IMR-90 (cell line): ENCODE measurements at places on chromosomes 2 and 18. TPM values are rescaled to one million over a fixed set of nuclear protein-coding genes. Genes with fewer than 3 reads are reported as not detected.

DNA sequence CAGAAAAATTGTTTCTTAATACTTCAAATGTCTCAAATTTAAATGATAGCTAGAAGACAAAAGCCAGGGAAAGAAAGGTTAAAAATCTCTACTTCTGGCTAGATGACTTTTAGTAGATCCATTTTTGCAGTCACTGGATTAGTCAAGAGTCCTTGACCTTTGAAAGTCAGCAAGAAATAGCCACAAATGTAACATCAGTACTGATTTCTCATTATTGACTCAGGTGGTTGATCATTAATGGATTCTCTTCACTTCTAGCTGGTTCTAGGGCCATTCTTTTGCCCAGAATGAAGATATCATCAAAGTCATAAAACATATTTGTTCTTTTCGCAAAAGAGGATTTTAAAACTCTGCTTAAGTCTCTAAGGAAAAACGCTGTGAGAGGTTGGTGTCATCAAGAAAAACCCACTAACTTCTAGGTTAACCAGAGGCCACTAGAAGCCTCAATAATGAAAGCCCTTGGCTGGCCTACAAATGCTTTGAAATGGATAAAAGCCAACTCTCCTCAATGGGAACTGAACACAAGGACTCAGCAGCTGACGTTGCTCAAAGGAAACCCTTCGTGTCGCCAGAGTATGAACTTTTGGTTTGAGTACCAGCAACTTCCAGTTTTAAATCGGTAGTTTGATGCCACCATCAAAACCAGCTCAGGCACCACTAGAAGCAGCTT lies 66.3 kb downstream of the IRS1 start:
- no peak for DNase-seq

- no peak for DNase-seq
These were observed 171.1 kb downstream of the ZFP36L2 start for GRCh38 chr2:43055086-43055912.

DNA sequence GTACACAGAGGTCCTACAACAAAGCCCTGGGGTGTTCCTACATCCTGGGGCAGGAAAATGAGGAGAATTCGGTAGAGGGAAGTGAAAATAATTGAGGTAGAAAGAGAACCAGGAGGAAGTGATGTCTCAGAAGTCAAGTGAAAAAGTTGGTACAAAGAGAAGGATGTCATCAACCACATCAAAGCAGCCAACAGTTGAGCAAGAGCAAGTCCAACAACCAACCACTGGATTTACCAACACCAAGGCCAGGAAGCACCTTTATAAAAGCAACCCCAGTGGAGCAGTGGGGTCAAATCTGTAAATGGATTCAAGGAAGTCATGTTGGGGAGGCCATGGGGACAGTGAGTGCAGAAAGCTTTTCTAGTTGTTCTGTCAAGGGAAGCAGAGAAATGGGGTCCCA lies 360.4 kb downstream of the ZNF516 start:
- DNase-seq = no peak

The GKN2 gene
- not detected in 2 replicates for total RNA-seq

DNA sequence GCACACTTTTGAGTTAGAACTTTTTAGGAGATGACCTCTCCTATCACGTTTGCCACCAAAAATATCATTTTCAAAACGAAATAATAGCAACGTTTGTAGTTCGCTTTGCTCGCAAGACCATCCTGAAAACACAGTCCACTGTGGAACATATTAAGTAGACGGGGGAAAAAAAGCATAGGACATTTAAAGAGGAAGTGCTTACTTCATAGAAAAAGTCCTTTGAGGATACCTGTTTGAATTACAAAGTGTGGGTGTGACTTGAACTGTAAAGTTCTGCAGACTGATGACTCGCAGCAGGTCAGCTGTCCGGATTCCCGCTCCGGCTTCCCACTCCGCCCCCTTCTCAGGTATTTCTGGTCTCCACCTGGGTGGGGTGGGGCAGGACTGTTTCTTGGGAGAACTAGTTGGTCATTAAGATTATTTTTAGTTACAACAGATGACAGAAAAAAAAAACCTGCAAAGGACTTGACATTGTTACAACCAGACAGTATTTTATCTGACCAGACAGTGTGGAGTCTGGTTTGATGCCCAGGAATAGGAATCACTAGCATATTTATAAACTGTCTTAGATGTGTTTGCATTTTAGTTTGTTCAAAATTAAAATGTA lies 13.3 kb downstream of the CNOT11 start:
- no peak for DNase-seq

DNA sequence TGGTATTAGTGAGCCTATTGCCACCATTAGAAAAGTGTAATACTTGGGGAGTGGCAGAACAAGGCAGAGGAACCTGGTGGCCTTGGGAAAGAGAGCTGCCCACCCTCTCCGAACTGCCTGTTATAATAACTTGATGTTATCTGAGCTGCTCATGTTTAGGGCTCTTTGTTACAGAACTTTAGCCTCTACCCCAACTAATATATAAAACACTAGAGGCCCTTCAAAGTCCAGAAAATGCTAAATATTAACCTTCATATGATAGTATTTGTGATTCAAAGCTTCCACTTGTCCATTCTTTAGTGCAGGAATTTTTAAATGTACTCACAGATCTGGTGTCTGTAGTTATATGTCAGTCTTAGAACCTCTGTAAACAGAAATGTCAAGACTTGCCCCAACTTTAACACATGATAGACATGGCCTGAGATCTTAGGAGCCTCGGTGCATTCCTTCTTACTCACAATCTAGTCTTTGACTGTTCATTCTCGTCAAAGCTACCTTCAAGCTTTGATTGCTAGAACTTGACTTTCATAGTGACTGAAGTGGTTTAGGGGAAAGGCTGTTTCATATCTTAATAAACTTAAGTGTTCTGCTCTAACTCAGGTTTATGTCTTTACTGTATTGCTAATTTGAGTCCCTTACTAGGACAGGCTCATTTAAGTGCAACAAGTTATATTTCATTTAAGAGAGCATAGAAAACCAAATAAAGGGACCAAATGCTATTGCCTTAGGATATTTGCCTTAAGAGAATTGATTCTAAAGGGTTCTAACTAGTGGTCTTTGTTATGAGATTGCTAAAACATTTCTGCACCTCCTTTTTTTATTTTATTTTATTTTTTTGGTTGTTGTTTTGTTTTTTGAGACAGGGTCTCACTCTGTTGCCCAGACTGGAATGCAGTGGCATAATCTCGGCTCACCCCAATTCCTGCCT lies 41.6 kb downstream of the DDX1 start:
- DNase-seq = no peak

GRCh38 chr2:105443617-105444598 lies 45.1 kb upstream of the FHL2 start:
- peak; percentile 50 for DNase-seq

- peak; percentile 22 for DNase-seq
These were observed 44.3 kb upstream of the CABYR start for GRCh38 chr18:24094561-24094960.

The AKAIN1 gene
- not detected in 2 replicates for total RNA-seq

DNA sequence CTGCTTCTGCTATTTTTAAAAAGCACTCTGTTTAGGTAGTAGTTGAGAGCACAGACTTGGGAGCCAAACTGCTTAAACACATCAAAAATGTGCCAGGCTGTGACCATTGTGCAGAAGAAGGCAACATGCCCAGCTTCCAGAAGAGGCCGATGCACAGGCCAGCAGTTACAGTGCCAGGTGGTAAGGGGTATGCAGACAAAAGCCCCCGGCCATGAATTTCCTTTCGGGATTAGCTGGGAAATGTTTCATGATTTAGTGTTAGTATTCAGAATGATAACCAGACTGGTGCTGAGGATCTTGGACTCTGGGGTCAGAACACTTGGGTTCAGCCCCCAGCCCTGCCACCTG lies 40.0 kb upstream of the ATG16L1 start:
- DNase-seq = no peak

DNA sequence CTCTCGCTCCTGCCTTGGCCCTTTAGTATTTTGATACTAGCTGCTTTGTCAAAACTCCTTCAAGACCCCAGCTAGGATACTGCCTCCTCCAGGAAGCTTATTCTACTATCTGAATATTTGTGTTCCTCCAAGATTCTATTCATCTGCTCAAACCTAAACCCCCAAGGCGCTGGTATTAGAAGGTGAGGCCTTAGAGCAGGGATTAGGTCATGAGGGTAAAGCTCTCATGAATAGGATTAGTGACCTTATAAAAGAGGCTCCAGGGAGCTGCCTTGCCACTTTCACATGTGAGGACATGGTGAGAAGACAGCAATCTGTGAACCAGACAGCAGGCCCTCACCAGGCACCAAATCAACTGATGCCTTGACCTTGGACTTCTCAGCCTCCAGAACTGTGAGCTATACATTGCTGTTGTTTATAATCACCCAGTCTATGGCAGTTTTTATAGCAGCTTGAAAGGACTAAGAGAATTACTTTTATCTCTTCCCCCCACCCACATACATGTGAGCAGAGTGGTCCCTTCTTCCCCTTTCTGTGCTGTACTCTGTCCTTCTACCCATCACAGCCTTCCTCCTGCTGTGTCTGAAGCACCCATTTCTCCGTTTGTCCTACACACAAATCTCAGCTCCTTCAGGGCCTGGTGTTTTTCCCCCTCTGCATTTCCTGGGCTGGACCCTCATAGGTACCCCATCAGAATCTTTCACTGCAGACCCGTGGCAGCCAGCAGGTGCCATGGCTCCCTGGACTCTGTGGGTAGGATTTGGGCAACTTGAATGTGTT lies 54.5 kb downstream of the HS1BP3 start:
- no peak for DNase-seq

- no peak for DNase-seq
These were observed 67.8 kb downstream of the EML4 start for GRCh38 chr2:42236911-42237310.

GRCh38 chr2:224927646-224928173 lies 114.6 kb downstream of the DOCK10 start:
- peak; percentile 89 for DNase-seq

DNA sequence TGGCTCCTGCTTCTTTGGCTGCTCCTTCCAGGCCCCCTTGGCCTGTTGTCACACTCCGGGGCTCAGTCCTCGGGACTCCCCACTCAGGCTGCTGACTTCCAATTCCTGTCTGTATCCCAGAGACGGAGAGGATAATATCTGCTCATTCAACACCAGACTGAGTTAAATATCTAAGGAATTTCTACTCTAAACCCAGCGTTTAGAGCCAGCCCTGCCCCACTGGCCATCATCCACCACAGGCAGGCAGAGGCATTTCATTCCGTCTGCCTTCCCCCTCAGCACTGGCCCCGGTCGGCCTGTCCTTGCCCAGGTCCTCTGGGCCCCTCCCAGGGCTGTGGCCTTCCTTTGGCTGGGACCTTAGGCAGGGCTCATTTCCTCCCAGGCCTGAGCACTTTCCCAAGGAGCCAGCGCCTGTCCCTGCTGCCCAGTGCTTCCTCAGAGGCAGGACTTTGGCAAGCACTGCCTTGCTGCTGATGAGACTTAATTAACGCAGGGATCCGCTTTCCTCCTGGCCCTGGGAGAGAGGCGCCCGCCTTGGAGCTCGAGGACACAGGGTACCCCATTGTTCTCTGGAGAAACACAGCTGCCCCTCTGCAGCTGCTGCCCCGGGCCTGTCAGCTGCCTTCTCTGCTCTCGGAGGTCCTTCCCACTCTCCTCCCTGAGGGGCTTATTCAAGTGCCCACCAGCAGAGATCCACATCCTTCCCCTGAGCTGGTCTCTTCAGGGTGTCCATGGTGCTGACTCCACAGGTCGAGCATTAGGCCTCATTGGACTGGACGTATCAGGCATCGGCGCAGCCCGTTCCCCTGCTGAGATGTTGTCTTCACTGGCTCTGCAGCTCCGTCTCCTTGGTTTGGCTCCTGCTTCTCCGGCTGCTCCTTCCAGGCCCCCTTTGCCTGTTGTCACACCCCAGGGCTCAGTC lies 42.8 kb downstream of the ATOH8 start:
- DNase-seq = no peak

GRCh38 chr18:62384068-62384467 lies 59.0 kb downstream of the TNFRSF11A start:
- no peak for DNase-seq

- DNase-seq = no peak
These were observed 616.1 kb upstream of the LRATD1 start for GRCh38 chr2:14016289-14016955.

GRCh38 chr2:48414980-48415835 lies 114.7 kb upstream of the STON1 start:
- DNase-seq = no peak

The TDRD15 gene
- not detected in 2 replicates for total RNA-seq

GRCh38 chr2:168913495-168913894 lies 12.4 kb downstream of the G6PC2 start:
- no peak for DNase-seq

The PLB1 gene
- total RNA-seq = 0.90 and 1.4 TPM in 2 replicates

DNA sequence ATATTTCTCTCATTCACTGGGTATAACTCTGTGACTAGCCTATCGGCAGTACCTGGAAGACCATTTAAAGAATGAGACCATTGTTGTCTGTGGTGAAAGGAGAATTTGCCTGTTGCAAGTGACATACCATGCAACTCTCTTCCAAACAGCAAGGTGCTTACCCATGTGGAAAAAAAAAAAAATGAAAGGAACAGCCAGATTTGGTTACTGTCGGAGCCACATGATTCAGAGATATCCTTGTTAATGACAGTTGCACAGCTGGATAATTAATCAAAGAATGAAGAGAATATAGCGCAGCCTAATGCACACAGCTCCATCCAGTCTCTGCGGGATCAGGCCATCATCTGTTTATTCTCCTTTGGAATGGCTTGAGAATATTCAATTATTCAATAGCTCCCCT lies 141.8 kb downstream of the HRH4 start:
- DNase-seq = no peak

GRCh38 chr2:187654535-187654934 lies 100.3 kb upstream of the TFPI start:
- no peak for DNase-seq

The CFC1 gene
- not detected in 2 replicates for total RNA-seq

DNA sequence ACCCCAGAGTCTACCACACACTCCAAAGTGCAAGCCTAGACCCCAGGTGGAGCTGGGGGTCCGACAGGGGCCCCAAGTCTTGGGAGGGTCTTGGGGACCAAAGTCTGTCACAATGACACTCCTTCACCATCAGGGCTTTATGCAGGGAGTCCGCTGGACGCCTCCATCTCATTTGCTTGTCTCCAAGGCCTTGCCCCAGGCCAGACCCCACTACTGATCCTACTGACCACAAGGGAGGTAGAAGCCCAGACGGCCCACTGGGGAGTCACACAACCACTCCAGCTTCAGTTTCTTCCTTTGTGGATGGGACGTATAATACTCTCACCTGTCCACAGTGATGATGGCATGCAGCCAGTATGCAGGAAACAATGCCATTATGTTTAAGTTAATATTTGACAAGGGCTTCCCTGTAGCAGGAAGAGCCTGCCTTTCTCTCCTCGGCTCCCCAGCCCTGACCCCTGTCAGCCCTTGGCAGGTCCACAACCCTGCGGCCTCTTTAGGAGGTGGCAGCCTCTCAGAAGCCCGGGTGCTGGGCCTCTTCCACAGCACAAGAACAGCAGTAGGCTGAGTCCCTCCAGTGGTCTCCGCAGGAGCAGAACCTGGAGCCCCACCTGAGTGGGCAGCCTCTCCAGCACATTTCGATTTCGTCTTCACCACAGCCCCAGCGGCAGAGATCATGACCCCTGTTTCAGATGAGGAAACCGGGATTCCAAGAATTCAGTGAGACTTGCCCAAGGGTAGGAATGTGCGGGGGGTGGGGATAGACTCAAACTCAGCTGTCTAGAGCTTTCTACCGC lies 6.5 kb downstream of the BIN1 start:
- DNase-seq = peak; percentile 19

GRCh38 chr2:176494949-176495353 lies 225.7 kb downstream of the MTX2 start:
- no peak for DNase-seq

- peak; percentile 28 for DNase-seq
These were observed 79.2 kb downstream of the BARD1 start for GRCh38 chr2:214730248-214730647.

GRCh38 chr2:12076810-12077209 lies 330.4 kb downstream of the LPIN1 start:
- DNase-seq = no peak

- DNase-seq = no peak
These were observed 24.3 kb downstream of the NCOA1 start for GRCh38 chr2:24515335-24515734.
